ENCODE measurements at places on chromosomes 12 and 14. TPM values are rescaled to one million over a fixed set of nuclear protein-coding genes. Genes with fewer than 3 reads are reported as not detected.
A peak's percentile ranks its signal among the peaks of the same experiment; 100 is the strongest.

- no peak for DNase-seq
Observed at GRCh38 chr12:56080556-56081138, 682 bp downstream of the ERBB3 start.

GRCh38 chr14:35632676-35633075, 98.7 kb downstream of the INSM2 start:
- DNase-seq, result no peak

DNA sequence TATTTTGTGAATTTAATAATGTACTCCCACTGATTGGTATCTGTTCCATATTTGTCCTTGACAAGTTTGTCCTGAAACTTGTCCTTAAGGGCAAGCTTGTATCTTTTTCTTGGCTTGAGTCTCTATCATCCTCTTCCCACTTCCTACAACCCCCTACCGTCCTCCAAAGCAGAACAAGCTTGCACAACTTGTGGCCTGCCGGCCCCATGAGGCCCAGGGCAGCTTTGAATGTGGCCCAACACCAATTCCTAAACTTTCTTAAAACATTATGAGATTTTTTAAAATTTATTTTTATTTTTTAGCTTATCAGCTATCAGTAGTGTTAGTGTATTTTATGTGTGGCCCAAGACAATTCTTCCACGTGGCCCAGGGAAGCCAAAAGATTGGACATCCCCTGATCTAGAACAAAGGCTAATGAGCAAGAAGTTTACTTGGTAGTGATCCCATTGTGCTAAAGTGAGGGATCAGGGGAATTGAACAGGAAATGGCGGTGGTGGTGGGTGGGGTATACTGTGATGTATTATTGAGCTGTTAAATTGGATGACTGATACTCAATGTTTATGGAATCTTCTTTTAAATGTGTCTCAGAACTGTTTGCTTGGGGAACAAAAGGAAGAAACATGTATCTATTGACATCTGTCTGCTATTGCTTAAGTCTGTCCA, 37.8 kb downstream of the TMX1 start:
- DNase-seq, result no peak

- peak; percentile 35 for DNase-seq
Observed at GRCh38 chr14:59483363-59483762, 845 bp downstream of the L3HYPDH start.

CCDC177 gene
- not detected for total RNA-seq

DNA sequence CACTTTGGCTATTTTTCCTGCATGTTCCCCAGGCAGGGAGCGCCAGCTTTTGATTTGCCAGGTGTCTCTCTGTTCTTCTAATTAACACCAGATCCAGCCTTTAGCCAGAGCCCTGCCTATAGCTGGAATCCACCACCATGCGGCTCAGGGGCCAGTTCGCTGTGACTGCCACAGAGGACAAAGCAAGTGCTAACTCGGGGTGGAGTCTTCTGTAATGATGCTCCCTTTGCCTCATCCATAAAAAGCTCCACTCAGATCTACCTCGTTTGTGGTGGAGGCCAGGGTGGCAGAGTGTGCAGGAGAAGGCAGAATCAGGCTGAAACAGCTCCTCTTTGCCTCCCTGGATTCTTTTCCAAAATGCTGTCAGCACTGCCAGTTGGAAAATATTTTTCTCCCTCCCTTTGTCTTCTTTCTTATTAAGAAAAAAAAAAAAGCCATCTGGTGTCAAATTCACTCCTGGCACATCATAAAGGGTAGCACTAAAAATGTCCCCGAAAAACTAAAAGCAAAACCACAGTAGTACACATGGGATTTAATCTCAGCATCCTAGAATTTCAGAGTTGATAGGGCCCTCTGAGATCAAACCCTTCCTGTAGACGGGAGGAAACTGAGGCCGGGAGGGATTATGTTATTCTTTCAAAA, 18.0 kb upstream of the CTDSP2 start:
- DNase-seq, result peak; percentile 94

DNA sequence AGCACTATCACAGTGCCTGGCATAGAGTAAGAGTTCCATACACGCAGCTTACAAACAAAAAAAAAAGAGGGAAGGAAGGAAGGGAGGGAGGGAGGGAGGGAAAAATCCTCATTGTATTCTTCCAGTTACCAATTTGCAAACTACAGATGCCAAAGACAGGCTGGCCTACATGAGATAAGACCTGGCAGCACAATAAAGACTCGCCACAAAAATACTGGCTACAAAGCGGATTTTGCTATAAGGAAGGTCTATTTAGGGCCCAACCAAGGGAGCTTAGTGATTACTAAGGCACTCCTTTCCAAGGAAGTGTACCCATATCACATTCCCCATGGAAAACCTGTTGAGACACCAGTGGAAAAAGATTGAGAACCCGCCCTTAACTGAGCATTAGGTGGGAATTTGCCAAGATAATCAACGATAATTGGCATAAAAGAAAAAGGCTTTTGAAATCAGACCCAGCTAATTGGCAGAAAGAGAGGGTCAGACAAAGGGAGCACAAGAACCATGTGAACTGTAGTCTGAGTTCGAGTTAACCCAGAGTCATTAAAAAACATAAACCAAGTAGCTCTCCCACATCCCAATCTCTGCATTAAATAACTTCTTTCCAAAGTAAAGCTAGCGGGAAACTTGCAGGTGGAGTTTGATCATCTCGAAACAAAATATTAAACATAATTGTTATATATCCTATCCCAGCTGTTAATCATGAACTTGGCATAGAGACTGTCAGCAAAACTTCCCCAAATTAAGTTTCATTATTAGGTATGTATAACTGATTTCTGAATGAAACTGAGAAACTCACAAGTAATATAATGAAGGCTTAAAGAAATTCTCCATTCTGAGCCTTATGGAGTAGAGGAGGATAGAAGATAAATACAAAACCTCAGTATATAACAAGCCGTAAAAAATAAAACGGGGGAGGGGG, 50.1 kb downstream of the PHLDA1 start:
- no peak for DNase-seq
